NAMALWA (cell line): ENCODE measurements at places on chromosomes 5 and 9.

DNA sequence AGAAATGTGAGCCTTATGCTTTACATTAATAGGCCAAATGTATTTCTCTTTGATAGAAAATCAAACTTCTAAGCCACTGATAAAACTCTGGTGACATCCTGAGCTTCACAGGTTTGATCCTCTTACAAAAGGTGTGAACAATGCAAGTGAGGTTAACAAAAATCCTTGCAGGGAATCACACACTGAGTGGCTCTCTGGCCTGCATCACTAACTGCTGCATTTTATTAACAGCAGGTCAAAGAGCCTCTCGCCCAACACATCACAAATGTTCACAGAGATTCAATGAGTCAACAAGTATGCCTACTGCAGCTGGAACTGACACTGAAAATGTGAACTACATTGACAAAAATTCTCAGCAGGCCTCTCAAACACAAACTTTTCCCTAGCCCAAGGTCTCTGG, 122.3 kb downstream of the SEMA5A start:
- no peak for DNase-seq

GRCh38 chr9:90858457-90858901, 56.9 kb downstream of the SYK start:
- DNase-seq: no peak

GRCh38 chr5:172626031-172626581, 15.0 kb upstream of the NEURL1B start:
- no peak for DNase-seq

DNA sequence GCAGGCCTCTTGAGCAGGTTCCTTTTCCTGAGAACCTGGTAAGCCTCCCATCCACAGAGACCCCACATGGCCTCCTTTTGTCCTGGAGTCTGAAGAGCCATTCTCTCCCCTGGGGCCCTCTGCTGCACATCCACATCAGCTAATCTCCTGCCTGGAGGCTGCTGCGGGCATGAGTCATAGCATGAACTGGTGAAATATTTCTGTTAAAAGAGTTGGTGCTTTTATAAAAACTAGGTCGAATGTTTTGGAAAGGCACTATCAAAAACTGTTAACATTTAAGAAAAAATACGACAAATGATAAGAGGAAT, 399.4 kb downstream of the CTNND2 start:
- no peak for DNase-seq

DNA sequence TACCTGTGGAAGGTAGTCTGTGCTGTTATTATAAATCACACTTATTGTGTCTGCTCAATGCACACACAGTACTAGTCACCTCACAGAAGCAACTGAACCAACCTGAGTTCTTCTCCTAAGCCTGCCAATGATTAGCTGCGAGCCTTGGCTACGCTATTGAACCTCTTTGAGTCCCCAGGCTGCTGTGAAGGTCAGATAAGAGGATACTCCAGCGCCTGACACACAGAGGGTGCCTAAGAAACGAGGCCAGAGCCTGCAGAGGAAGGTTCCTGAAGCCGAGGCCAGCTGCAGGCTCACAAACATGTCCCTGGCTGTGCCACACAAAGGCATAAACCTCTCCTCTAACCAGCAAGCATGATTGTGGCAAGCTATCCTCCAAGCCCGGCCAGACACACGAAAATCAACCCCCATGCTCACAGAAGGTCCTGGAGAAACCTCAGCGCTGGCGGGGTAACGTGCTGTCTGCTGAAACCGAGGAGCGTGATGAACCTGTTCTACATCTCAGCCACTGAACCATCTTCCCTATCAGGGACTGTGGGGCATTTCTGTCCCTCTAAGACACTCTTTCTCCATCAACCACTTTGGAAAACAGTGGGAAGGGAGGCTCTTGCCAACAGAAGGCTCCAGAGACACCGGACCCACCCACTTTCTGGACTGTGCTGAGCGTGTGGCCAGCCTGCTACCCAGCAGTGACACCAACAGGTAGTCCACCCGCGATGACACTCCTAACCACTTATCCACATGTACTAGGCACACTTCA, 53.2 kb upstream of the SLC25A51 start:
- no peak for DNase-seq

DNA sequence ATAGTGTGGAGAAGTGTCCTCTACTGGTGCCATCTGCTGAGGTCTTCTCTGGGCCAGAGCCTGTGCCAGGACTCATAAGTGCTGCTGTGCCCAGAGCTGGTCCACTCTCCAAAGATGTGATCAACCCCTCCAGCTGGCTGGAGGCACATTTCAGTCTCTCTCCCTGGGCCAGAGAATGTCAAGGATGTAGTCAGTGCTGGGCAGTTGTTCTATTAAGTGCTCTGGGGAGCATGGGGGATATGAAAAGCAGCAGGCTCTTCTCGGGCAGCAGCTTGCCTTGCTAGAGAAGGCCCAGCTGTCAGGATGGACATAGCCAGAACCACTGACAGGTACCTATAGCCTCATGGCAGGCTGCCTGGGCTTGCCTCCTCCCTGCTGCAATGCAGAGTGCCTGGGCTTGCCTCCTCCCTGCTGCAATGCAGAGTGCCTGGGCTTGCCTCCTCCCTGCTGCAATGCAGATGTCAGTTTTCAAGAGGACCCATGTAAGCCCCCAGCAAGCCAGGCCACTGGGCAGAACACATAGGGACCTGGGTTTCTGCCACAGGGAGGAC, 157.2 kb upstream of the PANK3 start:
- DNase-seq: no peak

- no peak for DNase-seq
These were observed 114.5 kb downstream of the FOXD1 start for GRCh38 chr5:73333944-73334703.

- DNase-seq: no peak
These were observed 5.2 kb upstream of the CTNND2 start for GRCh38 chr5:11909471-11909870.

- peak; percentile 33 for DNase-seq
These were observed 33.5 kb upstream of the APC start for GRCh38 chr5:112703866-112704820.

GRCh38 chr9:116447934-116448333, 239.2 kb upstream of the TRIM32 start:
- no peak for DNase-seq

- peak; percentile 46 for DNase-seq
These were observed 3.8 kb downstream of the BRINP1 start for GRCh38 chr9:119365291-119366027.

DNA sequence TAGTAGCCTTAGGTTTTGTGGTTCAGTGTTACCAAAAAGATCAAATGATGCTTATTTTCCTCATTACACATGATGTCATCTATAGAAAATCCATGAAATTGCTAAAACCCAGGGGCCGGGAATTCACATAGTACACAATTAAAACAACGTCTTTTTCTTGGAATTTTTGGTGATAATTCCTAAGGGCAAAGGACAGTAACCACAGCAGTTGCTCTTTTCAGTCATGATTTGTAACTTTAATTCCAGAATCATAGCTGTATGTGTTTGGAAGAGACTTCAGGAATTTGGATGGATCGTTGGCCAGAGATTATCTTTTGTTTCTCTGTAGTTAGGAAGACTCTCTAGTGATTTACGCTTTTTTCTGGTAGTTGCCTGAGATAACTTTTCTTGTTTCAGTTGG, 748.7 kb downstream of the TLE4 start:
- no peak for DNase-seq

GRCh38 chr9:106682420-106682819, 180.5 kb upstream of the ZNF462 start:
- DNase-seq: no peak

DNA sequence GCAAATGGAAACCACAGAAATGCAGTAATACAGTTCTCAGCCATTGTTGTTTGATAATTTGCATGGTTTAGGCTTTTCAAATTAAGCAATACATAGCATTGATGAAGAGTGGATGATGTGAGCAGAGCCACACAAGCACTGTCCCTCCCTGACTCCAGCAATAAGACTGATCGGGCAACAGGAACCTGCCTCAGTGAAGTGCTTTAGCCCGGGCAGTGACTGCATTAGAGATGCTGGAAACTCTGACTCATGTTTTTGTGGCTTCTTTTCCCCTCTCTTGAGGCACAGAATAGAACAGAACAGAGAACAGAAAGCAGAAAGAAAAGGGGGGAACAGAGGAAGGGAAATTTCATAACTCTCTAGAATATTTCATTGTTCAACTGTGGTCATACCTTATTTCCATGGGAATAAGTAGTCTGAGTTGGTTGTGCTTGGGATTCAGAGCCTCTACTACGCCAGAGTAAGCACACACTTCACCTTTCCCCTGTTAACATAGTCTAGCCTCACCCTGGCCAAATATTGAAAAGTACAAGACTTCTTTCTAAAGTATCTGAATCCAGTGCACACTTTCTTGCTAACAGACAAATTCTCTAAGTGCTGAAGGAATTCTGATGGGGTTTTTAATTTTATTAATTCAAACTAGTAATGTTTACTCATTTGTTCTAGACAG, 164.8 kb upstream of the VCAN start:
- DNase-seq: peak; percentile 29

- no peak for DNase-seq
These were observed 216.1 kb downstream of the TRIM36 start for GRCh38 chr5:114953565-114953964.

- DNase-seq: peak; percentile 61
These were observed 2.8 kb downstream of the TENT4A start for GRCh38 chr5:6715758-6716628.

DNA sequence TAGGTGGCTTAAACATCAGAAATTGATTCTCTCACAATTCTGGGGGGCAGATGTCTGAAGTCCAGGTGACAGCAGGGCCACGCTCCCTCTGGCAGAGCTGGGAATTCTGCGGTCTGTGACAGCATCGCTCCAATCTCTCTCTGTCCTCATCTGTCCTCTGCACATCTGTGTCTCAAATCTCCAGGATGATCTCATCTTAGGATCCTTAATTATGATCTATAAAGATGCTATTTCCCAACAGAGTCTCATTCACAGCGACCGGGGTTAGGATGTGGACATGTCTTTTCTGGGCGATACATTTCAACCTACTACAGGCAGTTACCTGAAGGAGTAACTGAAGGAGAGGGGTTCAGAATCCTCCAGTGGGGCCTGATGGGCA, 31.4 kb downstream of the ANKRD33B start:
- DNase-seq: no peak

- DNase-seq: peak; percentile 60
These were observed 244.1 kb downstream of the ADGRV1 start for GRCh38 chr5:90802474-90803317.

GRCh38 chr9:117325831-117326230, 89.0 kb downstream of the ASTN2 start:
- DNase-seq: no peak

DNA sequence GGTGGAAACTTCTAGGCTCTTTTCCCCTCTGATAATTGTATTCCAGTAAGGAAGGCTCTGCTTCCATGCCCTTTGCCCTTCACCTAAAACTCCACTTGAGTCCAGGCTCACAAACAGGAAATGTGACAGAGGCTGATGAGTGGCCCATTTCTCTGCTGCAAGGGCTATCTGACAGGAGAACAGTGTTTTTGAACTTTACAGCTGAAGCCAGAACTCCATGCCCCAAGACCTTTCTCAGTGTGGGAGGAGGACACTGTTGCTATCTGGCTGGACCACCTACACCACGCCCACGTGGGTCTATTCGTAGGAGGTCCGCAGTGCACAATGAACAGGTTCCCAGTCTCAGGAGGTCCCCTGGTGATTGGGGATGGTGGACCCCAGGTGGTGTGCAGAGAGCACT, 13.6 kb downstream of the GGTA1 start:
- DNase-seq: no peak

- no peak for DNase-seq
These were observed 204.4 kb upstream of the TRIM32 start for GRCh38 chr9:116482740-116483139.

DNA sequence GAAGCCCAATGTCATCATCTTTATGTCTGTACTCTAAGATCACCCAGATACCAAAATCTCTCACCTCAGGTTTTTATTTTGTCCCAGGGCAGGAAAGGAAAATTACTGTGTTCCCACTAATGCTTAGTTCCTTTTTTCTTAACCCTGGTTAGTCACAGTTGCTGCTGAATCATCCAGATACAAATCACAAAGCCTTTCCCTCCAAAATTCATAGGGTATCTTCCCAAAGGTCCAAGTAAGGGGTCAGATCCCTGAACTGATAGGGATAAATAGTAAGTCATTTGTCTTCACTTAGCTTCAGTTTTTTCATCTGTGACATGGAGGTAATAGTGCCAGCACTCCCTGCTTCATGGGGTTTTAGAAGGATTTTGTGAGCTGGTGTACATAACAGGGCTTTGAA, 2.2 kb downstream of the PLCXD3 start:
- no peak for DNase-seq

DNA sequence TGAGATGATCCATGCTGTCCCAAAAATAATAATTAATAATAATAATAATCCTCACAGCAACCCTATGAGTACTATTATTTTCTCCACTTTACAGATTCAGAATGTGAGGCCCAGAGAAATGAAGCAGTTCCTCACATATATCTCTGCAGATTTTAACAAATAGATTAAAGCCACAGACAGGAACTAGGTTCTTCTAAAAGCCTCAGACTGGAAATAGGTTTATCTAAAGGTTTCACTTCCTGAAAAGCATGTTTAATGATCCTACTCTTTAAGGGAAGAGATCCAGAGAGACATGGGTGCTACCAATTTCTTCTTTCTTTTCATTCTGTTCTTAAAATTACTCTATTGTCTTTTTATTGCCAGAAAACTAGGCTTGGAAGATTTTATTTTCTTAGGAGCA, 1079.4 kb upstream of the COX7C start:
- DNase-seq: peak; percentile 7

GRCh38 chr9:101711330-101711941, 27.0 kb downstream of the GRIN3A start:
- peak; percentile 56 for DNase-seq

DNA sequence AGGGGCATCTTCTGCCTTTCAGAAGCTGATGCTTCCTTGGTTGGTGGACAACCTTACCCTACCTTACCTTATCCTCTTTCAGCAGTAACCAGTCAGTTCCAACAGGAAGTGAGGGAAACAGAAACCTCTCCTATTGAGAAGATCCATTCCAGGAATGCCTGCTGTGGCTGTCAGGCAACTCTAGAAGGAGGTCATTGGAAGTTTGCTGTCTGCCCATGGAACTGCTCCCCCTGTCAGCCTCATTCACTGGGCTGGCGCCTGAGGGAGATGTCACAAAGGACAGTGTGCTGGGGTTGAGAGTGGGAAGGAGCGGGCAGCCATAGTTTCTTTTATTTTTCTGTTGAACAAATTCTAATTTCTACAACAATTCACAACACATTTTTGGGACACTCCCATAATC, 54.7 kb downstream of the IRX1 start:
- no peak for DNase-seq

- no peak for DNase-seq
These were observed 3.8 kb downstream of the ADRB2 start for GRCh38 chr5:148830211-148830610.
